HepG2 (cell line): ENCODE measurements at places on chromosomes 1 and 21. TPM values are rescaled to one million over a fixed set of nuclear protein-coding genes. Genes with fewer than 3 reads are reported as not detected.

FAM78B gene
- 0.29 and 0.31 TPM in 2 replicates for total RNA-seq

DNA sequence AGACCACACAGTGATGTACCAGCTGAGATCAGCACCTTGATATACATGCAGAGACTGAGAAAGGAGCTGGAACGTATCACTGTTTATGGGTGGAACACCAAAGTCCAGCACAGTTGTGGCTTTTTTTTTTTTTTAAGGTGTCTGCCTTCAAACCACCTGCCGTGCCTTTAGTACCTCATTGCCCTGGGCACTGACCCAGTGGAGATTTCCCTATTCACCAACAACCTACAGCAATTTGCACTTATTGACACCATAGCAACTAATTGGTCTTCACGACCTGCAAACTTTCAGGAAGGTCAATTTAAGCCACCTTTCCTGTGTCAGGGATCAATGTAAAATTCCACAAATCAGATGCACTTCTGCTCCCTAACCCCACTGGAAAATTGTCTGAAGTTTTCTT is 181.6 kb upstream of the ADGRL2 start:
- no peak for DNase-seq

HPDL gene
- total RNA-seq = not detected in 2 replicates

DPH5 gene
- total RNA-seq = 53.2 and 71.9 TPM in 2 replicates

GSTM1 gene
- total RNA-seq = not detected in 2 replicates

TLR5 gene
- not detected in 2 replicates for total RNA-seq

- no peak for DNase-seq
Observed at GRCh38 chr1:50346621-50347020, 76.6 kb downstream of the DMRTA2 start.

IGFN1 gene
- total RNA-seq = 0.04 TPM in 1 of 2 replicates, not detected in the other

DNA sequence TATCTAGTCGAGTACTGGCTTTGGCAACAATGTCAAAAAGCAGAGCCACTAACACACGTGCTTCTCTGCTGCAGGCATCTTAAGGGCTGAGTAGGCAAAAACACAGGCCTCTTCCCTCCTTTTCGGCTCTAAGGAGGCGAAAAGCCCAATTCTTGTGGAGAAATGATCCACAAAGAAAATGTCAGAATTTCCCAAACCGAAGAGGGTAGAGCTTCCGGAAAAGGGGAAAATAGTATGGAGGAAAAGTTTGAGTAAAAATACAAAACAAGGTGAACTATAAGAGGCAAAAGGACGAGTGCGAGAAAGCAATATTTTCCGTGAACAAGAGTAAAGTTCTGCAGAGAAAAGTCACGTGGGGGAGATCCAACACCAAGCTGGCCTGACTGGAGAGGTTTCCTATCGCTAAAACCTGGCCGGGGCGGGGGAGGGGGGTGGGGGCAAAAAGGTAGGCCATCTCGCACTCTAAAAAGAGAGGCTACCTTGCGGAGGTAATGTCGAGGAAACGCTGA is 551 bp downstream of the ZRANB2 start:
- DNase-seq = peak; percentile 6

KCNA2 gene
- not detected in 2 replicates for total RNA-seq

CHODL gene
- total RNA-seq = not detected in 2 replicates

GRCh38 chr1:181213056-181213455 is 124.6 kb downstream of the IER5 start:
- DNase-seq = no peak
